ENCODE measurements at places on chromosomes 2 and 18. TPM values are rescaled to one million over a fixed set of nuclear protein-coding genes. Genes with fewer than 3 reads are reported as not detected.

DNA sequence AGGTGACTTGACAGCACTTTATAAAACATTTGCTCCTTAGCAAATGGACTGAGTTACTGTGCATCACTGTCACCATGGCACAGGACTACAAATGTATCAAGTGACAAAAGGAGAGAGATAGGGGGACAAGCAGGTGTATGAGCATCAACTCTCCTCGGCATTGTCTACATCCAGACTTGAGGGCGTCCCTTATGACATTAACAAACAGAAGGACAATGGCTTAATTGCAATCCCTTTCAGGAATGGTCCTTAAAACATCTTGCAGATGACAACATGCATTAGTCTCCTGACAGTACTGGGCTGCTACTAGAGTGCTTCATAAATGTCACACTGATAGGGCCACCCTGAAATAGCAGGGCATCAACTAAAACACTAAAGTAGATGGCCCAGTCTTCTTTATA, 198.8 kb downstream of the PDE1A start:
- no peak for DNase-seq
- no peak overlapping the region for H3K4me3 ChIP-seq
- no peaks in the 10 kb centered on the region for H3K4me1 ChIP-seq
- no peaks in the 10 kb centered on the region for H3K36me3 ChIP-seq

GRCh38 chr2:204763974-204764703, 218.9 kb downstream of the PARD3B start:
- no peaks in the 10 kb centered on the region for H3K4me1 ChIP-seq
- no peaks in the 10 kb centered on the region for H3K36me3 ChIP-seq
- no peaks in the 10 kb centered on the region for H3K27me3 ChIP-seq
- no peak for DNase-seq

DNA sequence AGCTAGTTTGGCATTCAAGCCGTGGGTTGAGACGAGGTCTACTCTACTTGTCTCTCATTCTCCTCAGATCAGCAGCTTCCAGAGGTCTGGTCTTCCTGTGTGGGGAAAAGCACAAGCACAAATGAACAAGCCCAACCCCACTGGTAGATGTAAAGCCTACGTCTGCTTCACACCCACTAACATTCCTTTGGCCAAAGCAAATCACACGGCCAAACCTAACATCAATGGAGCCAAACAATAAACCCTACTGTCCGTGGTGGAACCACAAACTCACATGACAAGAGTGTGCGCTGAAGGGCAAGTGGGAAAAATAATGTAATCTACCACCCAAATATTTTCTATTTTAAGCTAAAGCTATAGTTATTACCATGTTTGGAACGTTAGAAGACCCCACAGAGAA, 179.3 kb upstream of the MGAT5 start:
- no peaks in the 10 kb centered on the region for H3K36me3 ChIP-seq
- DNase-seq, result no peak
- no peaks in the 10 kb centered on the region for H3K4me1 ChIP-seq
- H3K27ac ChIP-seq, result no peak overlapping the region
- no peaks in the 10 kb centered on the region for H3K27me3 ChIP-seq

GRCh38 chr2:239216614-239217273, 184.1 kb downstream of the HDAC4 start:
- H3K27me3 ChIP-seq, result no peaks in the 10 kb centered on the region
- peaks cover 2% of the 10 kb centered on the region for H3K4me1 ChIP-seq
- no peak for DNase-seq
- H3K36me3 ChIP-seq, result no peaks in the 10 kb centered on the region
- H3K27ac ChIP-seq, result no peak overlapping the region

FHL2 gene
- 36.6 TPM for total RNA-seq

THSD7B gene
- 0.11 TPM for total RNA-seq

All from right lobe of liver (tissue), 6 donors.